Activated CD8-positive, alpha-beta memory T cell treated with anti-CD3 and anti-CD28 coated beads for 1 hour (primary cell): ENCODE measurements at places on chromosomes 13 and 19.

GRCh38 chr19:15265850-15266248, 33.6 kb upstream of the EPHX3 start:
- no peak for DNase-seq

- DNase-seq, result no peak
These were observed 26.7 kb downstream of the CAB39L start for GRCh38 chr13:49417161-49417560.

DNA sequence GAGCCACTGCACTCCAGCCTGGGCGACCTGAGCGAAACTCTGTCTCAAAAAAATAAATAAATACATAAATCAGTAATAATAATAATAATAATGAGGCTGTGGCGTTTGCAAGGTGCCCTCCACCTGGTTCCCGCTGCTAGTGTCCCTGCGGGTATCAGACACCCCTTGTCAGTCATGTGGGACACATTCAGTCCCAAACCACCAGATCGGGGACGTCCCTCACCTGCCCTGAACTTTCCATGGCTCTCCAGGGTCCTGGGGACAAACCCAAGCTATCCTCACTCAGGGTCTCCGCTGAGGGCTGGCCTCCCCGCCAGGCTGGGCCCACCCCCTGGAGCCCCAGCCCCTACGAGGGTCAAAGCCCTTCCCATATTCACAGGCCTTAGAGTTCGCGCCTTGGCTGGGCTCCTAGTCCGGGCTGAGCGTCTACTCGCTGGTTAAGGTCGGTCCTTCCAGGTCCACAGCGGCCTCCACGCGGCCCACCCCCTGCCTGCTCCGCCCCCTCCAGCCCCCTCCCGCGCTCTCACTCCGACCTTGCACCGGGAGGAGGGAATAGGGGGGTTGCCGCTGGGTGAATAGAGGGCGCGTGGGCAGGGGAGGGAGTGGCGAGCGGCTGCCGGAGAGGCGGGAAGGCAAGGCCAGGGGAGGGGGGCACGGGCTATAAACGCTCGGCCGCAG, 349 bp upstream of the KISS1R start:
- no peak for DNase-seq

GRCh38 chr13:108227651-108228272, 9.6 kb downstream of the ABHD13 start:
- DNase-seq, result no peak

DNA sequence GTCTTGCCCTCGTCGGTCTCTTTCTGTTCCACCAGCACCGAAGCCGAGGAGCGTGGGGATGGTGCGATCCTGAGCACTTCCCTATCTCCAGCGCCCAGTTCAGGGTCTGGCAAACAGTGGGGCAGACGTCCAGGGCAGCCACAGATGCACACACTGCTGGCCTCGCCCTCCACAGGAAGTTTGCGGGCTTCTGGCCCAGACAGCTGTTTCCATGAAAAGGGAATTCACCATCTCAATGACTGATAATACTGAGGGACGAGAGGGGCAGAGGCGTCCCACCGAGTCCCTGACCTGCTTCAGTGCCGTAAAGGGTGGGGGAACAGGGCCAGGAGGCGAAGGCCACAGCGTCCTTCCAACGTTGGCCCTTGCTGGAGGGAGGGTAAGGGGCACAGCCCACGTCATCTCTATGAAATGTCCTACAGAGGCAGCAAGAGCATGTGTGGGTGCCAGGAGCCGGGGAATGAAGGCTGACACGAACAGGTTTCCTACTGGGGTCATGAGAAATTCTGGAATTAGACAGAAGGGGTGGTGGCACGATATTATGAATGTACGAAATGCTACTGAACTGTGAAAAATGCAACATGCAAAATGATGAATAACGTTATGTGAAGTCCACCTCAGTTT, 19.5 kb downstream of the SHC2 start:
- no peak for DNase-seq

DNA sequence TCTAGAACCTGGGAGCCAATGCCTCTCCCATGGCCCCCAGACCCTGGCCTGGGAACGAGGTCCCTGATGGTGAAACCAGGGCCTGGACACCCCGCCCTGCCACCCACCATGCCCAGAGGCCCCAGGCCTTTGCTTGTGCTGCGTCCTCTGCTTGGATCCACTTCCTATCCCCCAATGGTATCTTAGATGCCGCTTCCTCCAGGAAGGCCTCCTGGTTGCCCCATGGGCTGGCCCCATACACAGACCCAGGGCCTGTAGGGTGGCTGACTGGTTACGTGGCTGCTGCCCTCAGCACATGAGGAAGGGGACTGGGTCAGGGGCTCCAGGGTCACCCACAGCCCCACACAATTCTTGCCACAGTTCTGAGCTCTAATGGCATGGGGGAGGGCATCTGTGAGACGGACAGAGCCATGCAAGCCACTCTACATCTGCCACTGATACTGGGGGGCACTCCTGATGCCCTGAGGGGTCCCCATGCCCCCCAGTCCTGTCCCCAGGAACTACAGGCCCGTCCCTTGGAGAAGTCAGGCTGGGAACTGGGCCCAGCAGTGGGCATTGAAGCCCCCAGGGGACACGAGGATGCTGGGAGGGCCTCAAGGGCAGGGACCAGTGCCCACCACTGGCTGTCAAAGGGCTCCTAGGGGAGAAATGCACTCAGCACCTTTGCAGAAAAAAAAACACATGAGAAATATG, 5.0 kb downstream of the RPL36 start:
- DNase-seq, result no peak

DNA sequence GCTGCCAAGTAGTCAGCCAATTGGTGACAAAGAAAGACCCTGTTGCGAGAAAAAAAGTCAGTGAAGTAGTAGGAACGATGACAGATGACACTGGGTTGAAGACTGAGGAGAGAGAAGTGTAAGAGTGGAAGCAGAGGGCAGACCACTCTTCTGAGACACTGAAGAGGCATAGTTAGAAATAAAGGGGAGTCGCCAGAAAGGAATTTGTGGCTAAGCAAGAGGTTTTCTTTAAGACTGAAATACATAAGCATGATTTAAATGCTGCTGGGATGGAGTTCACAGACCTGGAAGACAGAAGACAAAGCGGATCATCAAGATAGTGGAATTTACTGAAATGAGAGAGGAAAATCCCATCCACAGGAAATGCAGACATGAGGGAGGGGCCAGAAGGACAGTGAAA, 56.2 kb upstream of the USPL1 start:
- no peak for DNase-seq

- DNase-seq, result no peak
These were observed 8.9 kb upstream of the MYO1F start for GRCh38 chr19:8585894-8586750.

DNA sequence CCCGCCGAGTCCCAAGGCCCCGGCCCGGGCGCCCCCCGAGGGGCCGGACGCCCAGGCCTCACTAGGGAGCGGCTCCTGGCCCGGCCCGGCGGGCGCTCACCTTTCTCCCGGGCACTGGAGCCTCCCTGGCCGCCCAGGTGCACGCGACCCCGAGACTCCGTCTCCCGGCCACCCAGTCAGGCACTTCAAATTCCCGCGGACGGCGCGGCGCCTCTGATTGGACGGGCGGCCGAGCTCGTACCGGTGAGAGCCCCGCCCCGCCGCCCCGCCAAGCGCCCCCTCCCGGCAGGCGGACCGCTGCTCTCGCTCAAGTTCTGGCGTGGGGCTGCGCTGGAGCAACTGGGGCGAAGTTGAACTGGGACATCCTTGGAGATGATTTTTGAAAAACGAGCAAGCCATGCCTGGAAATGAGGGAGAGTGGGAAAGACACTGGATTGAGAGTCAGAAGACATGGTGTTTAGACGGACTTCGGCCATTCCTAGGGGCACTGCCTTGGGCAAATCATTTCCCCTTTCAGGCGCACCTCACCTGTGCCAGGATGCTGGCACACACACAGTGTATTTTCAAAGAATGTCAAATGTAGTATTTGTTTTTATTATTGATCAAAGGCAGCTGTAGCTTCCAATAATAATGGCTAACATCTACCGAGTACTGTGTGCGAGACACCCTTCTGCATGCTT, 485.3 kb downstream of the UQCRFS1 start:
- no peak for DNase-seq

DNA sequence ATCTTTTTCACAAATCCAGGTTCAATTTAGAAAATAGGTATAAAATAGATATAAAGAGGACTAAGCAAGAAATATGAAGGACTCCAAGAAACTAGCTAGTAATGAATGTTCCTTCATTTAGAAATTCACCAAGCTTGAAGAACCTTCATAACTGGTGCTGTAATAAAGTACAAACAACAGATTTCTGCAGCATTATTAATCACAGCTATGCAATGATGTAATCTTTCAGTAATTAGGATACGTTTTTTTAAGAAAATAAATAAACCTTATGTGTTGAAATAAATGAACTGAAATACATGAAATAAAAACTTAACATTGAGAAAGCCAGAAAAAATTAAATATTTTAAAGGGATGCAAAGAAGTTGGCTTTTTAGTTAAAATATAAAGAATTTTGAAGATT, 236.1 kb downstream of the RGCC start:
- no peak for DNase-seq

DNA sequence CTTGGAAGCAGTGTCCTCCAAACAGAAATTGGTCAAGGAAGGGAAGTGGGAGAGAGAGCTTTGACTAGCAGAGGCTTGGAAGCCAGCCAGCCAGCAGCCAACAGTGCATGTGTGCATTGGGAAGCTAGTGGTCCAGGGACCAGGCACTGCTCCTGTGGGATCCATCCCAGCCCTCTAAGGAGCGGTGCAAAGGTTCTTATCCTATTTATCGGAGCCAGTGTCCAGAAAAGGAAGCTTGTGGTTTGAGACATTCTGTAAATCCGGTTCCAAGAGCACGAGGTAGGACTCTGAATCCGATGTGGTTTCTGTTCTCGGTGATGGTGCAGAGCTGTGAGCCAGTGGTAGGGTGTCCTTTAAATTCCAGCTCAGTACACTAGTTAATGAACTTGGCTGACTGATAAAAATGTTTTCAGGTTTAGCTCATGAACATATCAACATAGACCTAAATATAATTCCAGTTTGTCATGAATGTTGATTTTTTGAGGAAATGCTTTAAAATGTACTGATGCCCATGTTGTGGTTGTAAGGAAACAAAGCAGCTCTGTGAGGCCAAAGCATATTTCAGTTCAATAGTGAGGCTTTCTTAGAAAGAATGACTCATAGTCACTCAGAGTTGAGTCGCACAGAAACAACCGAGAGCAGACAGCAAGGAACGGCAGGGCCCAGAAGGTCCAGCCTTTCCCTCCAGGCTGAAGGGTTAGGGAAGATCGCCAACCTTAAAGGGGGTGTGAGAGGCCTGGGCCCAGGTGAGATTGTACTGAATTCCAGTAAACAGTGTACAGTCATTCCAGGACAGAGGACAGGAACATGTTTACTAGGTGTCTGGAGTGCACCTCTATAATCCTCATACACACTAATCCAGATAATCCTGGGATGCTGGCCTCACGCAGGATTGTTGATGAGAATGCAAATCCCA, 21.5 kb upstream of the GARRE1 start:
- DNase-seq, result no peak

GRCh38 chr13:35792021-35792420, 315.5 kb upstream of the MAB21L1 start:
- DNase-seq, result no peak

DNA sequence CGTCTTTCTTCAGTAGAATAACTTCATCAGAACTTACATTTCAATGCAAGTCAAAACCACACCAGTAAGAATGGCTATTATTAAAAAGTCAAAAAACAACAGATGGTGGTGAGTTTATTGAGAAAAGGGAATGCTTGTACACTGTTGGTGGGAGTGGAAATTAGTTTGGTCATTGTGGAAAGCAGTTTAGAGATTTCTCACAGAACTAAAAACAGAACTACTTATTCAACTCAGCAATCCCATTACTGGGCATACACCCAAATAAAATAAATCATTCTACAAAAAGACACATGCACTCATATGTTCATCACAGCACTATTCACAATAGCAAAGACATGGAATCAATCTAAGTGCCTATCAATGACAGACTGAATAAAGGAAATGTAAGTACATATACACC, 231.2 kb downstream of the NHLRC3 start:
- no peak for DNase-seq

DNA sequence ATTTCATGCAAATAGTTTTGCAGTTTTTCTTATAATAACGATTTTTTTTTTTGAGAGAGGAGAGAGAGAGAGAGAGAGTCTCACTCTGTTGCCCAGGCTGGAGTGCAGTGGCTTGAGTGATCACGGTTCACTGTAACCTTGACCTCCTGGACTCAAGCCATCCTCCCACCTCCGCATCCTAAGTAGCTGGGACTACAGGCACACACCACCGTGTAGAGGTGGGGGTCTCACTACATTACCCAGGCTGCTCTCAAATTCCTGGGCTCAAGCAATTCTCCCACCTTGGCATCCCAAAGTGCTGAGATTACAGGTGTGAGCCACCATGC, 26.8 kb upstream of the GJB6 start:
- DNase-seq, result no peak

DNA sequence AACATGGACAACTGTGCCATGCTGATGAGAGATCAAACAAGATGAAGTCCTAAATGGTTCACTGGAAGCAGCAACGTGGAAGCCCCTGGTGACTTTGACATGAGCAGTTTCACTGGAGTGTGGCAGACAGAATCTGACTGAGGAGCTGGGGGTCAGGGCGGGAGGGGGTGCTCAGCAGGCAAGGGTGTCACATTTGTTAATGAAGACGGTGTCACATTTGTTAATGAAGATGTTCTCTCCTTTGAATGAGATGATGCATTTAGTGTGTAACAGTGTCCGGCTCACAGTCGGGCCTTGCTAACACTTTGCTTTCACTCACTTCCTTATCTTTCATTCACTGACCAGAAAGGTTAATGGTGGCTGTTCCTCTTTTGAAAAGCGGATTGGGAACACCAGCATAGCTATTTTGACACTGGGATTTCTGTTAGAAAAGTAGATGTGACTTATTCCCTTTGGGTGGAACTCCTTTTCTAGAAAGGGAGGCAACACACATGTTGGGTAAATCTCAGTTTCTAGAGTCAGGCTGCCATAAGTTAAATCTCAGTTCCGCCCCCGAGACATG, 693.7 kb downstream of the UQCRFS1 start:
- no peak for DNase-seq

DNA sequence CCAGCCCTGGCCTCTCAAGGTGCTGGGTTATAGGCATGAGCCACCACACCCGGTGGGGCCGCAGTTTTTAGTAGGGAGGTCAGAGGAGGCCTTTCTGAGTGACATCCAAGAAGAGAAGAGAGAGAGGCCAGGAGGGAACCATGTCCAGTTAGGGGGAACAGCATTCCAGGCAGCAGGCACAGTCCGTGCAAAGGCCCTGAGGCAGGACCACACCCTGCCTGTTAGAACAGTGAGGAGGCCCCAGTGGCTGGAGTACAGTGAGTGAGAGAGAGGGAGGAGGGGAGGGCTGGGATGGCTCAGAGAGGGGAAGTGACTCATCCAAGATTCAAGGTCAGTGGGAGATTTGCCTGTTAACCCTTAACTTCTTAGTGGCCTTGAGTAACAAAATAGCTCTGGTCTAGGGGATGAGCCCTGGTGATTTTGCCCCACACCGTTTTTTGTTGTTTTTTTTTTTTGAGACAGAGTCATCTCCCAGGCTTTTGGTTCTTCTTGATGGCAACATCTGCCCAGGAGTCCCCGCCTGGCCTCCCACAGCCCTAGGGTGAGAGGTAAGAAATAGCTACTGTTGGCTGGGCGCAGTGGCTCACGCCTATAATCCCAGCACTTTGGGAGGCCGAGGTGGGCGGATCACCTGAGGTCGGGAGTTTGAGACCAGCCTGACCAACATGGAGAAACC, 2.7 kb upstream of the PLIN3 start:
- no peak for DNase-seq
